Head of caudate nucleus (tissue), 42 donors: ENCODE measurements at places on chromosomes 5 and 9.
A peak's percentile ranks its signal among the peaks of the same experiment; 100 is the strongest.

GRCh38 chr5:42767491-42768105 lies 11.0 kb downstream of the CCDC152 start:
- no peak for DNase-seq

- DNase-seq: no peak
These were observed 92.6 kb downstream of the EFNA5 start for GRCh38 chr5:107578051-107578635.

- no peak for DNase-seq
These were observed 26.2 kb upstream of the SNX18 start for GRCh38 chr5:54491326-54491725.

- no peak for DNase-seq
These were observed 132.9 kb upstream of the CHD1 start for GRCh38 chr5:99061711-99062110.

- DNase-seq: no peak
These were observed 5.5 kb downstream of the C7 start for GRCh38 chr5:40914835-40915234.

DNA sequence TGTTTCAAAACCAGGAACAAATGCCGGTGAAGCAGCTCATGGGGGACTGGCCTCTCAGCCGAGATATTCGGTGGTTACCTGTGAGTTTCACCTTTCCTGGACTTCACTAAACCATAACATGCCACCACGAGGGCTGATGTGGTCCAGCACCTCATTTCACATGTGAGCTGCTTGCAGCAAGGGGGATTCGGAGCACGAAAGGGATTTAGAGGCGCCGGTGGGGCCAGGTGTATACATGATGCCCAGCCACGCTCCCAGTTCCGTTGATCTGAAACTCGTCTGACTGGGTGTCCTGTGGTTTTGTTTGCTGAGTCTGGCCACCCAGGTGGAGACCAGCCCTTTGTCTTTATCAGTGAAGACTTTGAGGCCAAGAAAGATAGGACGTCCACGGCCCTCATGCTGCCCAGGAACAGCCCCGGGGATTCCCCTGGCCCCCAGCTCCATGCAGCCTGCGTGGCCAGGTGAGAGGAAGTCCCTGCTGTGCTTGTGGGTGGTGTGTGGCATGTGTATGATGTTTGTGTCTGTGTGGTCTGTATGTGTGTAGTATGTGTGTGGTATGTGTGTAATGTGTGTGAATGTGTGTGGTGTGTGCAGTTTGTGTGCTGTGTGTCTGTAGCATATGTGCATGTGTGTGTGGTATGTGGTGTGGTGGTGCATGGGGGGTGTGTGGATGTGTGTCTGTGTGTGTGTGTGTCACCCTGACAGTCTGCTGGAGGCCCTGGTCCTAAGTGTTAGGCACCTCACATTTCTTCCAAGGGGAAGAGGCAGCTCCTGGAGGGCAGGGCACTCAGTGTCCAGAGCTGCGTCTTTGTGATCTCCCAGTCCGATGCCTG lies 23.4 kb downstream of the PHF2 start:
- DNase-seq: peak; percentile 27

DNA sequence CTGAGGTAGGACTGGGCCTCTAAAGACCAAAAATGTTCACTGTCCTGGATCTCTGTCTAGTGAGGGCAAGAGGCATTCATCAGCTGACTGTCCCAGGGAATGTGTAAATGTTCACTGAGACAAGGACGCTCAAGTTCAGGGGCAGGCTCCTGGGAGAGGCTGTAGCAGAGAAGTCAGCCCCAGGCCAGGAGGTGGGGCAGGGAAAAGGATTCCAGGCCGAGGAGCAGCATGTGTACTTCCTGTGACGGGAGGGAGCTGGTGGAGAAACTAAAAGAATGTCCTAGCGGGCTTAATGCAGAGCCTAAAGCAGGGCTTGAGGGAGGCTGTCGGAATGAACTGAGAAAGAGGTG lies 205.8 kb downstream of the GABBR2 start:
- DNase-seq: no peak

DNA sequence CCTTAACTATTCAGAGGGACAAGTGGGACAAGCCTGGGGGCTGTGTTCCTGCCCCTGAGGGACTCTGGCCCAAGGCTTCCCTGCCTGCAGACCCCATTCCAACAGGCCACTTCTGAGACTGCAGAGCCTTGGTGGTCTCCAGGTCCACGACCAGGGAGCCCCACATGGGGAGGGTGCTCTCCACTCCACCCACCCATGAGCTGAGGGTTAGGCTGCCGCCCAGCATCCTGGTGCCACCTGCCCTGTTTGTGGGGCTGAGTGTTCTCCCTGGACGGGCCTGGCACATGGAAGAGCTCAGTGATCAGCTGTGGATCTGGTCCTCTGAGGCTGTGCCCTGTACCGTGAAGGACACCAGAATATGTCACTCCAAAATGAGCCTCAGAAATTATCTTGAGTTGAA lies 2.5 kb upstream of the ABO start:
- DNase-seq: no peak

GRCh38 chr5:156154757-156155156 lies 172.2 kb upstream of the SGCD start:
- DNase-seq: no peak

GRCh38 chr5:52837068-52837467 lies 49.4 kb downstream of the ITGA1 start:
- DNase-seq: peak; percentile 66

DNA sequence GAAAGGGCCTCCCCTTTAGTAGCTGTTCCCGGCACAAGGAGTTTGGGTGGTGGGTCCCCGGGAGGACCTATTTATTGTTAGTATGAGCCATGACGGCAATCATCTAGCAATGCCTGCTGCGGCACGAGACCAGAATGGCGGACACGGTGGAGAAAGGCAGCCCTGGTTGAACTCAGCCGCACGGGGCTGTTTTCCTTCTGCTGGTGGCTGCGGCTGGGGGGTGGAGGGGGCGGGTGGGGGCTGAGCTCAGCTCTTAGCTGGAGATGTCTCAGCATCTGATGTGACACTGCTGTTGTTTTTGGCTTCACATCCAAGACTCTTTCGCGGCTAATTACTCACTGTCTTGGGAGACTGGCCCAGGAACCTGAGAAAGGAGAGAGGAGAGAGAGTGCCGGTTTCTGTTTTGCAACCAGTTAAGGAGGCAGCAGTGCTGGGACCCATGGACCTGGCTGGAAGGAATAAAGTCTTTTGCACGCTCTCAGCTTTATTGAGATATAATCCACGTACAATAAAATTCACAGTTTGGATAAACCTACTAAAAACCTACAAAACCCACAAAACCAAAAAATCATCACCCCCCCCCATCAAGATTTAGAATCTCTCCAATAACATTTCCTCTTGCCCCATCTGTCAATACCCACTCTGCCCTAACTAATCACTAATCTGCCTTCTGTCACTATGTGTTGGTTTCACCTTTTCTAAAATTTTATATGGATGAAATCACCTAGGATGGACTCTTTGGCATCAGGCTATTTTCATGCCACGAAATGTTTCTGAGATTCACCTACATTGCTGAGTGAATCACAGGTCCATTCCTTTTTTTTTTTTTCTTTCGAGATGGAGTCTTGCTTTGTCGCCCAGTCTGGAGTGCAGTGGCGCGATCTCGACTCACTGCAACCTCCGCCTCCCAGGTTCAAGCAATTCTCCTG lies 81.8 kb upstream of the NEURL1B start:
- DNase-seq: no peak

GRCh38 chr9:101848485-101848919 lies 110.1 kb upstream of the GRIN3A start:
- DNase-seq: no peak

DNA sequence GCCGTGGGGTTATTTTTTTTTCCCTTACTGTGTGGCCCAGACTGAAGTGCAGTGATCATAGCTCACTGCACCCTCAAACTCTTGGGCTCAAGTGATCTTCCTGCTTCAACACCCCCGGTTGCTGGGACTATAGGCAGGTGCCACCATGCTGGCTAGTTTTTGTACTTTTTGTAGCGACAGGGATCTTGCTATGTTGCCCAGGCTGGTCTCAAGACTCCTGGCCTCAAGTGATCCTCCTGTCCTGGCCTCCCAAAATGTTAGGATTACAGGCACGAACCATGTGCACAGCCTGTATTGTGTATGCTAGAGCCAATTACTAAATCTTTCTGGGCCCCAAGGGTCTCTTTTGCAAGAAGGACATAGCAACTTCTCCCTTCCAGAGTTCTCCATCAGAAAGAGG lies 23.1 kb downstream of the GALNT10 start:
- DNase-seq: no peak

- no peak for DNase-seq
These were observed 19.2 kb upstream of the HMGCS1 start for GRCh38 chr5:43332401-43332800.

DNA sequence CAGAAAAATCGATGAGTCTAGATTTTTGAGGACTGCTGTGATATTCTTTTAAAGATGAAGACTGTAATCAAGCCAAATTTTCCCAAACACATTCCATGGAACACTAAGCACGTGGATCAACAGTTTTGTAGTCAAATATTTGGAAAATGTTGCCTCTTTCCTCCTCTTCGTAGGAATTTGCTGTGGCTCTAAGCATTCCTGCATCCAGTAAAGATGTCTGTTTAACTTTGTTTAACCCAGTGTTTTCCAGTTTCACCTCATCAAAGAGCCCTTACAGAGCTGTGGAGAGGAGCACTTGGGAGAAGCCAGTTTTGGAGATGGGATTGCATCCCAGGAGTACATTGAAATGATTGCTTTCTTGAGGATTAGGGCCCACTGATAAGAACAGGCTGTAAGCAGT lies 58.9 kb downstream of the INSYN2B start:
- no peak for DNase-seq

GRCh38 chr9:82188817-82189216 lies 200.2 kb downstream of the SPATA31D1 start:
- no peak for DNase-seq

GRCh38 chr5:179190851-179191505 lies 130.8 kb downstream of the ZNF354C start:
- no peak for DNase-seq

- no peak for DNase-seq
These were observed 5.4 kb upstream of the OTULINL start for GRCh38 chr5:14576206-14576605.

- no peak for DNase-seq
These were observed 137.8 kb upstream of the RETREG1 start for GRCh38 chr5:16754601-16755000.

DNA sequence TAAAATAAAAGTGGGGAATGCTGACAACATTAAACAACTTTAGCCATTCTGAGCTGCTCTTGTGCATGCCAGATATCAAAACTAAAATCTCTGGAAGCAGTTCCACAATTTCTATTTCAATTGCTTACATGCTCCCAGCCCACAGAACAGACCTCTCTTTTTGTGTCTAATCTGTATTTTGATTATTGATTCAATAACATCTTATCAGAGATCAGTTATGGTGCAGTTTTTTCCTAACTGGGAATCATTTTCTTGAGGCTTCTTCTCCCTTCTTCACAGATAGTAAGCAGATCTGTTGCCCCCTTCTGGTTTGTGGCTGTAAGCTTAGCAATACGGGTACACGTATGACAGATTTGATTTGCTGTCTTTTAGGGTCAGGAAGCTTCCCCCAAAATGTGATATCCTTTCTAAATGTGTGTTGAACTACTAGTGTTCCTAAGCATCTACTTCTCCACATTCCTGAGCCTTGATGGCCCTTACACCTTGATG lies 39.4 kb downstream of the MRPS27 start:
- peak; percentile 58 for DNase-seq

DNA sequence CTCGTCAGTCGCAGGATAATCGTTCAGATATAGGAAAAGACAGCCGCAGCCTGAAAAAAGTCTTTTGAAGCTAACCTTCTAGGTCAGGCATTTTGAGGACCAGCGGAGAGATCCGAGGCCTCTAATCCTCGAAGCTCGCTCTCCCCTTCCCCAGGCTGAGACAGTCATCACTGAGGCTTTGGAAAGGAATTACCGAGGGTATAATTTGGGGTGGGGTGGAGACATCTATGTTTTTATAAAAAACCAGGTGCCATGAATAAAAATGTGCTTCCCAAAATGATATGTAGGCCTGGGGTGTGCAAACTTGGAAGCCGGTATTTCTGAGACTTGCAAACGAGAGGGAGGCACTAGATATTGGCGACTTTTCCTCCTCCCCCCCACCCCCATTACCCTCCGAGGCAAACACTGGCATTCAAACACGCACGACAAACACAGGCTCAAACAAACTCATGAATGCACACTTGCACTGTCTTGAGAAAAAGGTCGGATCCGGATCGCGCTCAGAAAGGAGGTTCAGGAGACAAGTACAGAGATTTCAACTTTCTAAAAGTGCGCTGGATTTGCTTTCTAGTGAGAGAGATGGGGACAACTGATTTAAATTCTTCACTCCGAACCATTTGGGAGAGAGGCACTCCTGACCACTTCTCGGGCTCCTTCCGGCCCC lies 935 bp upstream of the MSX2 start:
- no peak for DNase-seq

GRCh38 chr5:108862211-108862610 lies 114.5 kb downstream of the FER start:
- DNase-seq: no peak

DNA sequence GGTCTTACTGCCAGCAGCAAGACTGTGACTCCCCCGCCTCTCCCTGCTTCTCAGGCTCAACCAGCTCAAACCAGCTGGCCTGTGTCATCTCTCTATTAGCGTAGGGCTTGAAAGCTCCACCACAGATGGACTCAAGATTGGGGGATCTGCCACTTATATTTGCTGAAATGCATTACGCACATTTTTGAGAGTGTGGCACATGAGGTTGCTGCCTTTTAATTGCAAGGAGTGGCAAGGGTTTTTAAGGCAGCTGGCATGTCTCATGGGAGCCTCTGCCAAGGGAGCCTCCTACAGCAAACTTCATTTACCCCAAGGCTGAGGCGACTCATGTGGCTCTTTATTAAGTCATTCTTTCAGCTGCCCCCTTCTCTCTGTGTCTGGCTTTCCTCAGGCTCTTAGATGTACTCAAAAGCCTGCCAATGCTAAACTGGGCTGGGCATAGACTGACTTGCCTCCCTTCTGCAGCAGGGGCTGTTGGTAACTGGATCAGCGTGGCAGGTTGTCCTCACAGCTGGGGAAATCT lies 219.3 kb downstream of the SMARCA2 start:
- no peak for DNase-seq

- no peak for DNase-seq
These were observed 174.7 kb downstream of the NR3C1 start for GRCh38 chr5:143228597-143229293.

DNA sequence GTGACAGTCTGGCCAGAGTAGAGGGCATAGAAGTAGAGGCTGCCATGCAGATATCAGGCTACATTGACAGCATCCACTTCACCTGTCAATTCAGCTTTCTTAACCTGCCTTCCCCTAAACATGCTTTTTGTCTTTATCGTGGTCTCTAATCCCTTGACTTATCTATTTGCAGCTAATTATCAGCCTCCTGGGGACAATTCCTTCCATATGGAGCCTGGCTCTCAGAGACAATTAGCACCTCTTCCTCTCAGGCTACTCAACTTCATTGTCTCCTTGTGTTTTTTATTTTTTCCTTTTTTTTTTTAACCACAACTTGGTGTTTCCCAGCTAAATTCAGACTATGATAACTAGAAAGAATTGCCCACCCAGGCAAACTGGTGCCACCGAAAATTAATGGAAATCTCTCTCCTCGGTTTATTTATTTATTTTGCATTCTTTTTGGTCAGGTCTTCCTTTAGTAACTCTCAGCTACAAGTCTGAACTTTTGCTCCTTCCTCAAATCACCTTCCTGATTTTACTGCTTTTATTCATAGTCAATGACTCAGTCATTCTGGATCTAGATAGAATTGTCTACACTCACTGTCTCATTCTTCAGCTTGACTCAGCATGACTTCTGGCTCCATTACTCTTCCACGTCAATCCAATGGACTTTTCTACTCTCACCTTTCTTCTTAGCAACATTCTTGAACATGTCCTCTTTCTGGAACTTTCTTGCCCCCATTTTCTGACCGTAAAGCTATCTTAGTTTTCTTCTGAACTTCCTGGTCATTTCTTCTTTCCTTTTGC lies 63.0 kb upstream of the BASP1 start:
- DNase-seq: no peak

GRCh38 chr5:122091936-122092600 lies 14.0 kb upstream of the LOX start:
- no peak for DNase-seq
